ENCODE measurements at places on chromosomes 3 and 15.

- DNase-seq = peak; percentile 23
These were observed at the start of gene CMTM6 for GRCh38 chr3:32502118-32502945. Gene CMTM6, minus strand, starts transcription at chr3:32502852. Its CDS starts 107 bp downstream, at chr3:32502745.

GRCh38 chr3:114406922-114407321 is 113.1 kb downstream of the TIGIT start:
- DNase-seq = no peak

GRCh38 chr3:24460974-24461373 is 33.7 kb downstream of the THRB start:
- no peak for DNase-seq

- DNase-seq = no peak
These were observed 40.5 kb downstream of the TRAT1 start for GRCh38 chr3:108862865-108863798.

- DNase-seq = no peak
These were observed 1.7 kb upstream of the HES1 start for GRCh38 chr3:194134231-194134756.

GRCh38 chr3:150359381-150359780 is 48.7 kb upstream of the TSC22D2 start:
- no peak for DNase-seq

GRCh38 chr3:65582012-65582717 is 456.6 kb downstream of the MAGI1 start:
- no peak for DNase-seq

DNA sequence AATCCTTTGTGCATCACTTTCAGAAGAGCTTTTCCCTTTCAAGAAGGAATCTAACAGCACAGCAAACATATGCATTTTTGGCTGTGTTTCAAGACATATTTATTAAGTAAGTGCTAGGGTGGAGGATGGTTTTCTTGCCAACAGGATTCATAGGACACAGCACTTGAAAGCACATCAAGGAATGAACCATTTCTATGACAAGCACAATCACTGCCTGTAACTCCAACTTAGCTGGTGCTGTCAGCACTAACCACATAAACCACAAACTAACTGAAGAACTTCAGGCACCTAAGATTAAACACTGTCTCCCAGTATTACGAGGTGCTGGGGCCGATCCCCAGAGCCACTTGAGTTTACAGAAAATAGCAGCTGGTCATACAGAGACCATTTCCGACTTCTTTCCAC is 35.4 kb upstream of the SPRED1 start:
- no peak for DNase-seq
